Fibroblast of skin of left quadriceps (primary cell): ENCODE measurements at places on chromosomes 2 and 18.

DNA sequence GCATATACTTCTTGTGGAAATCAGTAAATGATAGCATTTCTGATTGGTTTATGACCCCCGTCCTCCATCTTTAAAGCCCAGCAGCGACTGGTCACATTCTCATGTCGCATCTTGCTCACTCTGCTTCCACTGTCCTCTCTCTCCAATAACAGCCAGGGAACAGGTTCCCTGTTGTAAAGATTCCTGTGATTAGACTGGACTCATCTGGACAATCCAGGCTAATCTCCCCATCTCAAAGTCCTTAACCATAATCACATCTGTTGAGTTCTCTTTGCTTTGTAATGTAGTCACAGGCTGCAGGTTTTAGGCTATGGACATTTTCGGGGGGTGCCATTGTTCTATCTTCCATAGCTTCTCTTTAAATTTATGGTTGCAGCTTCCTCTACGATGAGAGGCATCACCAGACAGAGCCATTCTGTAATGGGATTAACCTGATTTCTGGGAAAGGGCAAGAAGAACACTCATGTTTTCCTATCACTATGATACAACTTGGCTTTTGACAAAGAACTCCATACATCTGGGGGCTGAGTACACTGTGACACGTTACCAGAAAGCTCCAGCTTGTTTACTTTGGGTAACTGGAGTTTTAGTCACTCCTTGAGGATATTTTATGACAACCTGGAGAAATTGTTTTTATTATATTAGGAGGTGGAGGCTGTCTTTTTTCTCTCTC is 159.0 kb downstream of the NYAP2 start:
- no peak for DNase-seq

DNA sequence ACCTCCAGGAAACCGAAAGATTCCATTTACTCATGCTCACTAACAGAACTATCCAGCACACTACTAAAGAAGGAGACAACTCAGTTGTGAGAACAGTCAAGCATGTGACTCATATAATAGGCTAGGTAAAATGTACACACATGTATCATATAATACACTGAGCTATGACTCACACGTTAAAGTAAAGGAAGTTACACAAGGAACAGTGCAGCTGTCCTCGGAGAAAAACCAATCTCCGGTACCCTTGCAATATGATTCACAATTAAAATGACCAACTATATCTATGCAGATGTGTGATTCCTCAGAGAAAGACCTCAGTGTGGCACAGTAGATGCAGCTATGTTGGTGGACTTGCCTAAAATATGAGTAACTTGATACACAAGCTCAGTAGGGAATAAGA is 76.5 kb downstream of the STRN start:
- DNase-seq: peak; percentile 89

GRCh38 chr18:63427558-63427957 is 5.3 kb upstream of the VPS4B start:
- DNase-seq: no peak

- DNase-seq: no peak
Measured at GRCh38 chr18:6022845-6023244, 127.5 kb upstream of the TMEM200C start.

DNA sequence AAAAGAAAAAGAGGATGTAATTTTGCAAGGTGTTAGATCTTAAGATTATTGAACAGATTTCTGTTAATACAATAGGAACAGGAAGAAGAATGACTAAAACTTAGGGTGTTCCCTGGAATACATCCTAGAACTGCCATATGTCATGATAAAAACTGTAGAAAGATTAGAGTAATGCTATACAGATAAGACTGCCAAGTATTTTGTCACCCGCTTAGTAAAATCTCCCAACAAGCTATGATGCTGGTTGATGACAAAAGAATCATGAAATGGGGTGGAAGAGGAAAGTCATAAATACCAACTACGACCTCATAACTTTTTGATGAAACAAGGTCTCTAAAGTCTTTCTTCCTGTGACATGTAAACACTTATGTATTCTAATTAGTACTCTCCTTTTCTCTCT is 163.6 kb upstream of the COL3A1 start:
- no peak for DNase-seq

GRCh38 chr2:201208563-201209252 is 25.8 kb downstream of the CASP10 start:
- no peak for DNase-seq

DNA sequence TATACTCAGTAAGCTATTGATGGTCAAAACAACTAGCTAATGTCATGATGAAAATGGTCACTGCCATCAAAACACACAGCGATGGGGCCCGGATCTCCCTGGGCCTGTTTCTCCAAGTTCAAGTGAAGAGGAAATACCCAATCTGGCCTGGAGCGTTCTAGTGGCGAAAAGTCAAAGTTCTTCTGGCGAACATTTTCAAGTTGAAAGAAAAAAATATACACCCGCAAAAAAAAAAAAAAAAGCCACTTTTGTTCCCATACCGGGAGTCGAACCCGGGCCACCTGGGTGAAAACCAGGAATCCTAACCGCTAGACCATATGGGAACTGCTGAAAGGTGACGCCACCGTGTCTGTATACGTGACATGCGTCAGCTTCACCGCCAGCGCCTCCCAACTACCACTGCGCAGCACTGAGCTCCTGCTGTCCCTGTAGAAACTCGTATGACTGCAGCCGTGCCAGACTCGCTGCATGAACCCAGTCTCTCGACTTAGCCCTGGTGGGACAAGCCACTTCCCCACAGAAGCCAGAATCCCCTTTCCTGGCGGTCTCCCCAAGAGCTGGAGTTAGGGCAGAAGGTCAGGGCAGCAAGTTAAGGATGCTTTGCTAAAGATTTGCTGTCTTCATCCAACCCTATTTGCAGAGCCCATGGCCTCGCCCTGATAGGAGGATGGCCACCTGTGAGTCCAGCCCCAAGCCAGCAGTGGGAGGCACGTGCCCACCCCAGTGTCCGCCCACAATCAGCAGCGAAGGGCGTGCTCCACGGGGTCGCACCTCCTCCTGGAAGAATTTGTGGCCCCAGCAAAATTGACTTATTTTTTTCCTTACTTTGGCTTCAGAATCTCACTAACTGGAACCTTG is 5.6 kb upstream of the IMP4 start:
- peak; percentile 54 for DNase-seq

- DNase-seq: no peak
Measured at GRCh38 chr2:94984964-94985575, 40.4 kb upstream of the MAL start.

- no peak for DNase-seq
Measured at GRCh38 chr2:166984797-166985196, 96.5 kb downstream of the XIRP2 start.

DNA sequence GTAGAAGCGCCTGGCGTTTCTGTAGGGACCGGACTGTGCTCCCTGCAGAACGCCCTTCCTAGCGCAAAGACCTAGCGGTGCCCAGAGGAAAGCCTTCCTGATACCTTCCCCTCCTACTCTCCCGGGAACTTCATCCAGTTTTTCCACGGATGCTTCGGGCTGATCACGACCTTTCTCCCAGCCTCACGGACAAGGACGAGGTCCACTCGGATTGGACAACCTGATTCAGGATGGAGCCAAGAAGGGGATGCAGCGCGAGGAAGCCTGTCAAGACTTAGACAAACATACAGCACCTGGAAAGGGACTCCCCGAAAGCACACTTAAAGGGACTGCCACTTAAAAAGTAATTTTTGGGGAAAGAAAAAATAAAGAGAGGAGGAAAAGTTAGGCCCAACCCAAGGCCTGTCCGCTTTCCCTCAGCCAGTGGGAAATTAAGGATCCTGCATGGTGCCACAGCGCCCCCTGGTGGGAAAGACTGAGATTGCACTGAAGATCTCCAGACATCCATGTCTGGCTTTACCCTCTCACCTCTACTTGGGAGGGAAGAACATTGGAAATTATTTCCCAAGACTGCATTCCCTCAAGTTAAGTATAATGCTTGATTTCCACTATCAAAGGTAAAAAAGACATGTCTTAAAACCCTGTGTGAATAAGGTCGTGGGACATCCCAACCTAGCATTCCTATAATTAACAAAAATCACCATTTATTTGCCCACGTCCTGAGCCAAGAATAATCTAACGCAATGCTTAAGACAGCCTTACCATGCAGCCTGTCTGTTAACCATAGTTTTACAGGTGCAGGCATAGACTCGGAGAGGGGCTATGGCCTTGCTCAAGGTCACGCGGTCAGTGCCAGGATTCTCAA is 13.4 kb upstream of the COPS8 start:
- DNase-seq: peak; percentile 43

- no peak for DNase-seq
Measured at GRCh38 chr18:68778280-68778886, 19.5 kb upstream of the CCDC102B start.

DNA sequence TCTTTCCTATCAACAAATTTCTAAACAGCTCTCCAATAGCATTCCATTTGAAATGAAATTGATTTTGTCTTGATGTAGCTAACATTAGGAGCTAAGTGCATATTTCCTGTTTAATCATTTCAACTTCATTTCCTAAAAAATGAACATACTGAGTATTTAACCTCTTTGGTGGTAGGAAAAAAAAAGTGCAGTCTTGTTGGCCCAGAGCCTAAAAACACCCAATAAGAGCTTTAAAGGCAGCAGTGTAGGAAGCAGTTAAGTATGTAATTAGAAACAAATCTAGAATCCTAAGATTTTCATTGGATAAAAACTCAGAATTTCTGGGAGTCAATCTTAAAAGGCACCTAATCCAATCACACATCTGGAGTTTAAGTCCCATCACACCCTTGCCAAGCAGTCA is 71.0 kb upstream of the RBMS1 start:
- DNase-seq: no peak

DNA sequence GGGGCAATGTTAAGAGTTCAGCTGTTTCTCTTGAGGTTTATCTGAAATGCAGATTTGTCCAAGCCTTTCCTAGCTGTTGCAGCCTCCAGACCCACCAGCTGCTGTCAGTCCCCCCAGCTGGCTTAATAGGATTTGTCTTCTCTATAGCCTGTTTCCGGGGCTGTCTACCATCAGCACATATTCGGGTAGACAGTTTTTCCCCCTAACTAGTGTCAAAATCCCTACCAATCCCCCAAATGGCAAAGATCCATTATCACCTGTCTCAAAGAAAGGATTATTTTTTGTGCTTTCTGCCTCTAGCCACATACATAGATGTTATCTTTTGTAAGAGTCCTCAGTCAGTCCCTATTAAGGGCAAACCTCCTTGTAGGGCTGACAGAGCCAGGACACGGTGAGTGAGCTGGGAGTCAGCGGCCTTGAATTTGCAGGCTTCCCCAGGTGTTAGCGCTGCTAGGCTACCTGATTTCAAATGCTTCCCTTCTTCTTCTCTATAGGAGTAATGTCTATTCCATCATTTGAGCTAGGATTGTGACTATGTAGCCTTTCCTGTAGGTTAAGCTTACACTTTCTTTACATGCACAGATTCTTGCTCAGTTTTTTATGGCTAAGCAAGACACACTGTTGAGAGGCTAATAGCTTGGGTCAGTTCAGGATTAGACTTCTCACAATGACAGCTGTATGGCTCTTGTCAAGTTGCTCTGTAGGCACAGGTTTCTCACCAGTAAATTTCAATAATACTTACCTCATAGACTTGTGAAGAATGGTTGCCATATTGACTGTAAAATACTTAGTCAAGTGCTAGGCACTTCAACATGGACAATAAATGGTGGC is 171.1 kb upstream of the UNC80 start:
- no peak for DNase-seq

GRCh38 chr2:57701391-57701791 is 345.2 kb upstream of the VRK2 start:
- DNase-seq: peak; percentile 26

- no peak for DNase-seq
Measured at GRCh38 chr2:20073460-20073859, 22.0 kb upstream of the LAPTM4A start.

- no peak for DNase-seq
Measured at GRCh38 chr2:45928946-45929345, 277.5 kb downstream of the PRKCE start.

DNA sequence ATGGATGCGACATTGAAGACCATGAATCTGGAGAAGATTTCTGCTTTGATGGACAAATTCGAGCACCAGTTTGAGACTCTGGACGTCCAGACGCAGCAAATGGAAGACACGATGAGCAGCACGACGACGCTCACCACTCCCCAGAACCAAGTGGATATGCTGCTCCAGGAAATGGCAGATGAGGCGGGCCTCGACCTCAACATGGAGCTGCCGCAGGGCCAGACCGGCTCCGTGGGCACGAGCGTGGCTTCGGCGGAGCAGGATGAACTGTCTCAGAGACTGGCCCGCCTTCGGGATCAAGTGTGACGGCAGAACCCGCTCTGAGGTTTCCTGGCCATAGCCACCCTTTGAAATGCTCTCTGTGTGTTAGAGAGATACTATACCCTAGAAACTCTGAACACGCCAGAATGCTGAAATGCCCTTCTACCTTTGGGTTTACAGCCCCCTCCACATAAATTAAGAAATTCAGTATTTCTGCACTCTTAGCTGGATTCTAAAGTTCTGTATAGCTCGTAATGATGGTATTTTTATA is 659 bp downstream of the CHMP1B start:
- no peak for DNase-seq

- no peak for DNase-seq
Measured at GRCh38 chr18:50006470-50007046, 188.4 kb downstream of the MYO5B start.

DNA sequence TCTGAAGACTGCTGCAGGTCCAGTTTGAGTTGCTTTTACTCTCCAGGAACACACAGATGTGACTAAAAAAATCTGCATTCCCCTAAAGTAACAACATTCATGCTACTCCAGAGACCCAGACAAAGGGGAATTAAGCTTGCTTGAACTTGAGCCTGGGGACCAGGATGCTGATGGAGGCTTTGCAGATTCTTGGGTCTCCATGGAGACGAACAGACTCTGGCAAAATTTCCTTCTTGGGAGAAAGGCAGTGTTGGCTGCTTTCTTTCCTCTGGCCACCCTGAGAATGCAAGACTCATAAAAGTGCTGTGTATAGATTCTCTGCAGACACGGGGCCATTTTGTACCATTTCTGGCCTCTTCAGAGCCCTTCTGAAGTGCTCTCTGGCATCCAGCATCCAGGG is 112.0 kb downstream of the ACTR3 start:
- no peak for DNase-seq

DNA sequence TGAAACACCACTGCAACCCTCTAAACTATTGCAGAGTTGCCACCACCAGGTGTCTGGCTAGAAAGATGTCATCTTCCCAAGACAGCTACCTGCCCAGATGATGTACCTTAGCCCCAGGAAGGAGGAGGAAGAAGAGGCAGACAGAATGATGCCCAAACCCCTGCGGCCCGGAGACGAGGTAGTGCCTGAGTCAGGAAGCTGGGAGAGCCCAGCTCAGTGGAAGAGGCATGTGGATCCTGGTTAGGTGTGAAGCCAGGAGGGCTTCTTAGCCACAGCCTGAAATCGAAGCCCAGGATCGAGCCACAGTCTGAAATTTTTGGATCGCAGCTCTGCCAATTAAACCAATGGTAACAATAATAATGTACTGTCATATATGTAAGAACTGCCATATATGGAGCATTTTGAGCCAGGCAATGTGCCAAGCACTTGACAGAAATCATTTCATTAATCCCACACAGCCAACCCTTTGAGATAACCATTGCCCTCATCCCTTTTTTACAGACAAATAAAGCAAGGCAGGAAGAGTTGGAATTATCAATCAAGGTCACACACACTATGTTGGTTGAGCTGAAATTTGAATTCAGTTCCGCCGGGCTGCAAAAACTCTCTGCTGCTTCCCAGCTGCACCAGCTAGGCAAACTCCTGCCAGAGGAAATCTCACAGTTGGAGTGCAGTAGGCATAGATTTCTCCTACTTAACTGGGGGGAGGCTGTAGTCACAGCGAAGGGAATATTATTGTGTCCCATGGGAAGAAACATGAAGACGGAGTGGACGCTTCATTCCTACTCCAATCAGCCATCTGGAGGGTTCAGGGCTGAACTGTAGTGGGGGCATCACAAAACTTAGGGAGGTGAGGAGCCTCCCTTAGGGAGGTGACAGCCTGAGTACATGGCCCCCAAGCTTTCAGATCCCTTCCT is 19.4 kb upstream of the CYP1B1 start:
- no peak for DNase-seq
